Kasumi-1 (cell line): ENCODE measurements at places on chromosomes 2 and 18.

- no peak for DNase-seq
These were observed 69.7 kb downstream of the FEZ2 start for GRCh38 chr2:36528274-36528673.

DNA sequence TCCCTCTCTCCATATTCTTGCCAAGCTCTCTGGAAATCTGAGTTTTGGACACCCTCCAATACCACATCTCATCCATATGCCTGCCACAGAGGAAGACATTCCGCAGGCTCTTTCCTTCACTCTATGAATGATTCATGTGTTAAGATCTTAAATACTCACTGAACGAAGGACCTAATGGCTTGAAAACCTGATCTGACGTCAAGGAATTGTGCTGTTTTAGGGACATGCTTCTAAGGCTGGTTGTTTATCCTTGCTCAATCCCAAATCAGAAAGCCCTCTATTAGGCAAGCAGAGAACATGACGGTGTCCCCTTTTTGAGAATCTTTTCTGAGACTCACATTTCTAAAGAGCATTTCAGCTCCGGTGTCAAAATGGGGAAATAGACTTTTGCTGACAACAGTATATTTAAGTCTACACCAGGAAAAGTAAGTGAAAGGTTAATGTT, 83.7 kb upstream of the GALNT5 start:
- DNase-seq: no peak

DNA sequence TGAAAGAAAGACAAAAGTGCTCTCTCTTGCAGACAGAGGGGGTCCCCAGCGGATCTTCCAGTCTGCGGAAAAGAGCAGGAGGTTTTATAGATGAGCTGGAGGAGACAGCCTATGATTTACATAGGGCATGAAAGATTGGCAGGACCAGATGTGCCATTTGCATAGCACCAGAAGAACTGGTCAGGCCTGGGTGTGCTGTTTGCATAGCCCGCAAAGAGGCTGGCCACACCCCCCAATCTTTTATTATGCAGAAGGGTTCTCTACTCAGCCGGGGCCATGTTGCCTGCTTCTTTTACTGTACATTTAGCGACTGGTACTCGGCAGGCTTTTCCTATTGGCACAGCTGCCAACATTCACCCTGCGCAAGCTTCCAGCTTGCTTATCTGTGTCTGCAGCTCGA, 317.6 kb downstream of the GALR1 start:
- no peak for DNase-seq

GRCh38 chr2:19955544-19956422, 34.1 kb downstream of the WDR35 start:
- DNase-seq: peak; percentile 82

DNA sequence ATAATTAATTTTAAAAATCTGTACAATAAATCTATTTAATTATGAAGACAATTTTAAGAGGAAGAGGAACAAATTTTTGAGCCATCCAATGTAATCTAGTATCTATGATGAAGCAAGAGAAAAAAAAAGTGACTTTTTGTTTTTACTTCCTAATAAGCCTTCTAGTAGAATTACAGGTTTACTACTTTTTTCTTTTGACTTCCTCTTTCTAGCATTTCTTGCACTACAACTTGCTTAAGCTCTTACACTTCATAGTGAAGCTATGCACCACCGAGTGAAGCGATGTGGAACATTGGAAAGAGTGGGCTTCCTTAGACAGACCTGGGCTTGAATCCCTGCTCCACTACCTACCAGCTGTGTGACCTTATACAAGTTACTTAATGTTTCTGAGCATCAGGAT, 2.1 kb downstream of the SERPINB2 start:
- peak; percentile 62 for DNase-seq

DNA sequence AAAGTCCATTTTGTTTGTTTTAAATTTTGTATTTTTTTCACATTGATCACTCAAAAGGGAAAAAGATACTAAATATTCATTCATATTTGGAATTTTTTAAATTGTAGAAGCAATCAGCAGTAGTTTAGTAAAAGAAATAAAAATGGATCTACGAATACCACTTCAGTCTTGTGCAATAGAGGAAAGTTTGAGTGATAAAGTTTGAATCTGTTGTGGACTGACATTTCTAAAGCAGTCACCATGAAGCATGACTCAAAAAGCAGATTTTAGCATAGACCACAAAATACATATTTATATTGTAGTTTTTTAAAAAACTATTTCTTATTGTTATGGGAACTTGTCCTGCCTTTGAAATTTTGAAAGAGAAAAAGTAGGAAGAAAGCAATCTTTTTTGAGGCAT, 520.5 kb upstream of the ZEB2 start:
- DNase-seq: no peak

DNA sequence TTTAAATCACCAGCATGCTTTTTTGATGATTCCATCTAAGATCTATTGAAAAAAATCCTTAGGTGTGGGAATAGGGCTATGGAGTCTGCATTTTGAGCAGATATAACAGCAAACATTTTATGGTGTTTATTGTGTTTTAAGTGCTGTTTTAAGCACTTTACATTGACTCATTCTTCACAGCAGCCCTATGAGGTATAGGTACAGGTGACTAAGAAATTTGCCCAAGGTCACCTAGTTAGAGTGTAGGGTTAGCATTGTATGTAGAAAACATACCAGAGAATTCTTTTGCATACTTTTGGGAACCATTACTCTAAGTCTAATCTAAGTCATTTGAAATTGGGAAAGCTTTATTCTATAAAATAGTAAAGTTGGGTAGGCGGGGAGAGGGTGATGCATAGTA, 31.3 kb downstream of the PPM1B start:
- no peak for DNase-seq

DNA sequence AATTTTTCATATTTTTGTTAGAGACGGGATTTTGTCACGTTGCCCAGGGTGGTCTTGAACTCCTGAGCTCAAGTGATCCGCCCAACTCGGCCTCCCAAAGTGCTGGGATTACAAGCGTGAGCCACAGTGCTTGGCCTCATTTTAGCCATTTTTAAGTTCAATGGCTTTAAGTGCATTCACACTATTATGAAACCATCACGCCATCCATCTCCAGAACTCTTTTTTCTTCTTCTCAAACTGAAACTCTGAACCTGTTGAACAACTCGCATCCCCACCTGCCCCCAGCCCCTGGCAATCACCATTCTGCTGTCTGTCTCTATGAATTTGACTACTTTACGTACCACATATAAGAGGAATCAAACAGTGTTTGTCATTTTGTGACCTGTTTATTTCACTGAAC, 31.3 kb upstream of the ASB18 start:
- no peak for DNase-seq

- DNase-seq: no peak
These were observed 731.7 kb upstream of the ID2 start for GRCh38 chr2:7950035-7950612.

DNA sequence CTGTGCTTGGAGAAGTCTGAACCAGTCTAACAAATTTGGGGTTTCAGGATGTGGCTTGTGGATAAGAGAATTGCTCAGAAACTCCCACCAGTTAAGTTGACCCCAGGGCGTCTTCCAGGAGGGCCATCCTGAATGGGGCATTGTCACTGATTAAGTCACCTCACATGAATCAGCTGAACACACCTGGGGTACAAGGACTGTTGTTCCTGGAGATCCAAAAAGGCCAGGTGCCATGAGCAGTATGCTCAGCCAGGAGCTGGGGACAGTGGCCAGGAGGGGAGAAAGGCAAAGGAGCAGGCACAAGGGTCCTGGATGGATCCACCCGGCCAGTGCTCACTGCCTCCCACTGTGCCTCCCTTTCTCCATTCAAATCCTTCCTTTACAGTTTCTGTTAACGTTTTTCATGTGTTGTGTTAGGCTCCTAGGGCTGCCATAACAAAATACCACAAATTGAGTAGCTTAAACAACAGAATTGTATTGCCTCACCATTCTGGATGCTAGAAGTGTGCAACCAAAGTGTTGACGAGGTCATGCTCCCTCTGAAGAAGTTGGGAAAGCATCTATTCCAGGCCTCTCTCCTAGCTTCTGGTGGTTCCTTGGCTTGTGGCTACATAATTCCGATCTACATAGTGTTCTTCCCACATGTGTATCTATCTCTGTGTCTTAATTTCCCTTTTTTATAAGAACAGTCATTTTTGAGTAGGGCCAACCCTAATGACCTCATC, 33.4 kb downstream of the TRABD2A start:
- DNase-seq: no peak

DNA sequence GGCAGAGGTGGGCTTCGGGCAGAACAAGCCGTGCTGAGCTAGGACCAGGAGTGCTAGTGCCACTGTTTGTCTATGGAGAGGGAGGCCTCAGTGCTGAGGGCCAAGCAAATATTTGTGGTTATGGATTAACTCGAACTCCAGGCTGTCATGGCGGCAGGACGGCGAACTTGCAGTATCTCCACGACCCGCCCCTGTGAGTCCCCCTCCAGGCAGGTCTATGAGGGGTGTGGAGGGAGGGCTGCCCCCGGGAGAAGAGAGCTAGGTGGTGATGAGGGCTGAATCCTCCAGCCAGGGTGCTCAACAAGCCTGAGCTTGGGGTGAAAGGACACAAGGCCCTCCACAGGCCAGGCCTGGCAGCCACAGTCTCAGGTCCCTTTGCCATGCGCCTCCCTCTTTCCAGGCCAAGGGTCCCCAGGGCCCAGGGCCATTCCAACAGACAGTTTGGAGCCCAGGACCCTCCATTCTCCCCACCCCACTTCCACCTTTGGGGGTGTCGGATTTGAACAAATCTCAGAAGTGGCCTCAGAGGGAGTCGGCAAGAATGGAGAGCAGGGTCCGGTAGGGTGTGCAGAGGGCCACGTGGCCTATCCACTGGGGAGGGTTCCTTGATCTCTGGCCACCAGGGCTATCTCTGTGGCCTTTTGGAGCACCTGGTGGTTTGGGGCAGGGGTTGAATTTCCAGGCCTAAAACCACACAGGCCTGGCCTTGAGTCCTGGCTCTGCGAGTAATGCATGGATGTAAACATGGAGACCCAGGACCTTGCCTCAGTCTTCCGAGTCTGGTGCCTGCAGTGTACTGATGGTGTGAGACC, at the start of gene PROC:
TSS of gene PROC (plus strand) at position 128 of the 812 bp plus-strand sequence. CDS start 1,516 bp downstream, outside the sequence.
- no peak for DNase-seq

DNA sequence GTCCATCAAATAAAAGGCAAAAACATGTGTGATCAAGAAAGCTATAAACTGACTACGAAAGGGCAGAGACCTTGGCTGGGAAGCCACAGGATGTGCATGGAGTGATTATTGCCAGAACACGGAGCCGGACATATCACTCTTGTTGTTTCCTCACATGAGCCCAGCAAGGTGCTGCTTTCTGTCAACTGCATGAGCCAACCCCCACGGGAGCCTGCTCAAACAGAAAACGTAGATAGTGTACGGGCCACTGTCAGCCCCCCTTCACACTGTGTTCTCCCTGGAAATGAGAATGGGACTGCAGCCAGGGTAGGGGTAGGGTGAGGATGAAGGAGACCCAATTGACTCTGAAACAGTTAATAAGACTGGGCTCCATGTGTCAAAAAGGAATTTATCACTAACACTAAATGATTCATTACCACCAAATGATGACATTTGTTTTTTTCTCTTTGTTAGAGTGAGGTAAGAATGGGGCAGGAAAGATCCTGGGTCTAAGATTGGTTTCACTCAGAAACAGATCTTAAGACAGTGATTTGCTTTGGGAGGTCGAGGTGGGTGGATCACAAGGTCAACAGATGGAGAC, 235.8 kb downstream of the MREG start:
- DNase-seq: no peak
